ENCODE measurements at places on chromosomes 1 and 21.
A peak's percentile ranks its signal among the peaks of the same experiment; 100 is the strongest.

DNA sequence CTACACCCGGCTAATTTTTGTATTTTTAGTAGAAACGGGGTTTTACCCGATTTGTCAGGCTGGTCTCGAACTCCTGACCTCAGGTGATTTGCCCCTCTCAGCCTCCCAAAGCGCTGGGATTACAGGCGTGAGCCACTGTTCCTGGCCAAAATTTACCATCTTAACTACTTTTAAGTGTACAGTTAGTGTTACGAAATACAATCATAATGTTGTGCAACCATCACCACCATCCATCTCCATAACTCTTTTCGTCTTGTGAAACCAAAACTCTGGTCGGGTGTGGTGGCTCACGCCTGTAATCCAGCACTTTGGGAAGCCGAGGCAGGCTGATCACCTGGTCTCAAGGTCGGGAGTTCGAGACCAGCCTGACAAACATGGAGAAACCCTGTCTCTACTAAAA lies 14.1 kb upstream of the ZBTB40 start:
- no peak for DNase-seq

GRCh38 chr1:54987919-54988705 lies 7.7 kb downstream of the TMEM61 start:
- DNase-seq, result peak; percentile 47

DNA sequence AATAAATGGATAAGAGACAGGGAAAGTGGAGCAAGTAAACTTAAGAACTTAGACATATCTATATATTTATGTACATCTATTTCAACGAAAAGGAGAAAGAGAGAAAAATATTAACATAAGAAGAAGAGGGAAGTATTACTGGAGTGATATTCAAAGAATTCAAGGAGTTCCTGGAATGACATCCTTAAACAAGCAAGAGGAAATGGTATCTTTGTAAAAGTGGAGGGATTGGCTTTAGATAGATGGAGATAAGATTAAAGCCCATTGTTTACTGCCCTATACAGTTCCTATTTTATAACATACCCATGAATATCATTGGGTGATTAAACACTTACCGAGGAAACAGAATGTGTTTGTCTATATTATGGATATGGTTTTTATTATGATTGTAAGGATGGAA lies 1036.3 kb downstream of the TTLL7 start:
- DNase-seq, result no peak

- no peak for DNase-seq
These were observed 55.3 kb upstream of the SAMD13 start for GRCh38 chr1:84246213-84246612.

All from NCI-H146 (cell line).